ENCODE measurements at places on chromosomes 2 and 18.

DNA sequence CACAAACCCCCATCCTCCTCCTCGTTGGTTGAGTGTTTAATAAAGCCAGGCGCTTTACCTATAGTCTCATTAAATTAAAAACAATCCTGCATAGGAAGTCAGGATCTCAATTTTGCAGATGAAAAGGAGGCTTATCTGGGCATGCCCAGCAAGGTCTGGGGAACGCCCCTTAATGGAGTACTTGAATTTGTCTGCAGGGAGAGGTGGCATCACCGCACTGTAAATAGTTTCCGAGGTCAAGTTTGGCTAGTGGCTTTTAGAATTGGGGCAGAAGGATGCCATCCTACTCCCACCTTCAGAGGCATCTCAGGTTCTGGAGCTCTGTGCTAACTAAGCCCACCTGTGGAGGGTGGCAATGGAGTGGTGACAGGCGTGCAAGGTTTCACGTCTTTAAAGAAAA, 149.2 kb downstream of the TGIF1 start:
- no peak for DNase-seq

DNA sequence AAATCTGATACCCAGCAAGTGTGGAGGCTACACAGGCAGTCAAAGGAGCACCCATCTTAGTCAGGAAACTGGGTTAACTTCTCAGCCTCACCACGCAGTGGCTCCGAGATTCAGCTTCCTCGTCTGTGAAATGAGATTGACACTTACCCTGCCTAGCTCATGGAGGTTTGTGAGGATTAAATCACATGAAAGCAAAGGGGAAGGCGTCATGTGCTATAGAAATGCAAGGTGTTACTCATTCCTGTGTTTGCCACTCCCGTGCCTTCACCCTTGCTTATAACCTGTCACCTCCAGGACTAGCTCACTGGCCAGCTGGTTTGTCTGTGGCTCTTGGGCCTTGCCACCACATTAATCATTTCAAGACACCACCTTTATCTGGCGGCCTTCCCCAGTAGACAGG, 118.9 kb upstream of the FOSL2 start:
- DNase-seq, result no peak

GRCh38 chr2:183604065-183604464, 479.8 kb downstream of the NUP35 start:
- no peak for DNase-seq

DNA sequence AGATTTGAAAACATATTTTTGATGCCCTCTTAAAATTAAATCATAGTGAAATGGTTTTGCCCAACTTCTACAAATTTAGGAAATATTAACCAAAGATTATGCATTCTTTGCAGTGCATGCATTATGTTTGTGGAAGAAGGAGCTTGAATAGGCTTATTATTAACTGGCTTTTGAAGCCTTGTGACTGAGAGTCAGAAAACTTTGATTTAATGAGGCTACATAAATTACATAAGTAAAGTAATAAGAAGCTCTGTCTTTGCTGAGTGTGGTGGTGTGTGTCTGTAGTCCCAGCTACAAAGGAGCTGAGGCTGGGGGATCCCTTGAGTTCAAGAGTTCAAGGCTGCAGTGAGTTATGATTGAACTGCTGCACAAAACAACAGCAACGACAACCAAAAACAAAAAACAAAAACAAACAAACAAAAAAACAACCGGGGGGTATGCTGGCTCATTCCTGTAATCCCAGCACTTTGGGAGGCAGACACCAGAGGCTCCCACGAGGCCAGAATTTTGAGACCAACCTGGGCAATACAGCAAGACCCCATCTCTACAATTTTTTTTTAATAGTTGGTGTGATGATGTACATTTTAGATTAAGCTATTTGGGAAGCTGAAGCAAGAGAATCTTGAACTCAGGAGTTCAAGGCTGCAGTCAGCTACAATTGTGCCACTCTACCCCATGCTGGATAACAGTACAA, 57.0 kb upstream of the LRRTM4 start:
- no peak for DNase-seq

DNA sequence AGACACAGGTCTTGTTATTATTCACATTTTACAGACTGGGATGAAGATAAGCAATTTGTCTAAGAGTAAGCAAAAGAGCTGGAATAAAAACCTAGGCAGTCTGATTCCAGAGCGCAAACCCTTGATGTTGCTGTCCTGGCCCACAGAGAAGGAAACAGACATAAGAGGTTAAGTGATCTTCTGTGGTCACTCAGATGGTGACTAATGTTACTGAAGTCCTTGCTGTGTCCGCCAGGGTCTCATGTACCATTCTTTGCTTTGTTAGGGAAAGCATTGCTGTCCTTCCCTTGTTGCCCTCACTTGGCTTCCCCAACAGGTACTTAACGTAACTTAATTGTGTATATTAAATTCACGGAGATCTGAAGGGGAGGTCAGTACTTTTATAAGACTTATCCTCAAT, 14.9 kb upstream of the FAP start:
- DNase-seq, result no peak

GRCh38 chr2:235666213-235666781, 172.5 kb downstream of the AGAP1 start:
- DNase-seq, result no peak

DNA sequence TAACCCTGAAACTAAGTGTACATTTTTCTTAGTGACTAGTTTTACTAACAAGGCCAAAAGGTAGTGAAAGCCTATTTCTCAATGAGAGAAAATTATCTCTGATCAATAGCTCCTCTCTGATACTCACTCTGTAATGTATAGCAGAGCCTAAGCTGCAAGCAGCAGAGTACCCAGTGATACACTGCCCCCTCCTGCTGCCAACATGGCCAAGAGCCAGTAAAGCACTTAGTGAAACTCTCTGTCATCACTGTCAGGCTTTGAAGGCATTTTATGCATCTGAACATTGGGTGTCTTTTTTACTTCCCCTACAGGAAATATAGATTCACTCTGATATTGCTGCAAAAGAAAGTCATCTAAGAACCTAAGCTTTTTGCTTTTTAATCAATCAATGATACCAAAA, 784.1 kb upstream of the CDH7 start:
- DNase-seq, result no peak

GRCh38 chr2:39919511-39920306, 140.7 kb upstream of the THUMPD2 start:
- DNase-seq, result no peak

DNA sequence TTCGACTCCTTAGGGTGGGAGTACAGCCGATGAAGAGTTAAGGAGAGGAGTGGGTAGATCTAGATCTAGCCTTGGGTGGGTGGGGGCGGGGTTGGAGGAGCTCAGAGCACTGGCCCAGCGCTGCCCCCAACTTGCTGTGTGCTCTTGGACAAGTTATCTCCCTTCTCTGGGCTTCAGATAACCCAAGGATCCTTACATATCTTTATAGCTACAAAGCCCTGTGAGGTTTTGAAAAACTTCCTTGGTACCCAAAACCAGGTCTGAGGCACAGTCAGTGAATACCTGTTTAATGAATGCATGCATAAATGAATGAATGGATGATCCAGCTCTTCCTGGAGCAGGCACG, 1.3 kb upstream of the ODC1 start:
- no peak for DNase-seq

DNA sequence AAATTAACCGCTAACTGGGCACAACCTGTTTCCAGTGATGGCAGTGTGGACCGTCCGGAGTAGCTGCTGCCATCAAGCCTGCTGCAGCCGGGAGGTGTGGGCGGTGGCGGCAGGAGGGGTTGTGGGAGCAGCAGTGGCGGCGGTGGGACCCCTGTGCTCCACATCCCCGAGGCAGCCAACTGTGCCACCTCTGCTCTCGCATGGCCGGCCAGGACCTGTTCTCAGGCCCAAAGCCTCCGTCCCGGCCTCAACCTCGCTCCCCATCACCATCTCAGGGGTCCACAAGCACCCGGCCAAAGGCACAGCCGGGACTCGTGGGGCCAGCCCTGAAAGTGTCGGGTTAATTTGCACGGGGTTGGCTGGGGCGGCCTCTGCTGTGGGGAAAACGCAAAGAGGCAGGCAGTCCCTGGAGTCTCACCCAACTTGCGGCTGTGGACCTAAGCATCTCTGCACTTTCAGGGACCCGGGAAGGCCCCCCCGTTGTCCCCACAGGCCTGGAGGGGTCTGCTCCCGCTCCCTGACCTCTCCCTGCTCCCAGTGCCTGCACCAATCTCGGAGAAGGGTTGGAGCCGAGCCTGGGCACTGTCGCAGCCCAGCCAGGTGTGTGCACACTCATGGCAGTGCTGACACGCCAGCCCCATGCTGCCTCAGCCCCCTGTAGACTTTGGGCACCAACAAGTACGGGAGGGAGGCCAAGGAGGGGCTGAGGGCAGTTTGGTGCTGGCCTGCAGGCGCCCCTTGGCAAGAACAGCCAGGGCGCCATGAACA, 44.4 kb upstream of the PEX13 start:
- no peak for DNase-seq

DNA sequence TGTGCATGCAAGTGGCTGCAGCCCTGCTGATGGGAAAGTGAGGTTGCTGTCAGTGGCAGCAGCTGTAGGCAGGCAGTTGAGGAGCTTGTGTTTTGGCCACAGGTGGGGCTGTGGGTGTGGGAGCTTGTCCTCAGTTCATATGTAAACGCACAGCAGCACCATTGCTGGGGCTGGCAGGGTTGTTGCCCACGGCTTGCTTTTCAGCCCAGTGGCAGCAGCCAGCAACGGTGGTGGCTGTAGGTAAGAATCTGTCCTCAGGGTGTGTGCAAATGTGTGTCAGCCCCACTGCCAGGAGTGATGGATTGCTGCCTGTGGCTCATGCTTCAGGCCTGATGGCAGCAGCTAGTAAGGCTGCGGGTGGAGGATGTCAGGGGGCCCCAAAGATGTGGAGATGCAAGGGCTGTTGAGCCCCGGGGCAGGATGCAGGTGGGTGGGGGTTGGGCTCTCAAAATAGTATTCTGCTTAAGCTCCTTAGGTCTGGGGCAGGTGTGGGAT, 141.3 kb upstream of the THUMPD2 start:
- no peak for DNase-seq

DNA sequence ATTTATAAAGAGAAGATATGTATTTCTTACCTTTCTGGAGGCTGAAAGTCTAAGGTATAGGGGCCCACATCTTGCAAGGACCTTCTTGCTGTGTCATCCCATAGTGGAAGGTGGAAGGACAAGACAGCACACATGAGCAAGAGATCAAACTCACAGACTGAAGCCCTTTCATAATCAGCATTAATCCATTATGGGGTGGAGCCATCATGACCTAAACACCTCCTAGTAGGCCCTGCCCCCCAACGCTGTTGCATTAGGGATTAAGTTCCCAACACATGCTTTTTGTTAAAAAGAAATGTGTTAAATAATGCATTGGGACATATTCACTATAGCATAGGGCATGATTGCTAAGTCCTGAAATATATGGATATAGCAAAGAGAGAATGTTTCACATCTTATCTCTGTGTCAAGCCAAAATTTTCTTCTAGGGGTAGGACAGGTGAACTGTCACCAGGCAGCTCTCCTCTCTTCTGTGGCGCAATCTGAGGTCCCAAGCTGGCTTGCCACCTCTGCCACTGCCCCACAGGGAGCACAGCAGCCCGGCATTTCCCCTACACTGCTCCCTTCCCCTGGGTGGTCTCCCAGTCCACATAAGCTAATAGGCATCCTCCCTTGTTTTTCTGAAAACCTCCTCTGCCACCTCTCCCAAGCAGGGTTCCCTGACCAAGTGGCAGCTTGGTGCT, 8.3 kb upstream of the CTIF start:
- peak; percentile 5 for DNase-seq

All from stimulated activated CD4-positive, alpha-beta T cell treated with anti-CD3 and anti-CD28 coated beads, Interleukin-2, amount 100 ng/mL, for 24 hours (primary cell).